CD4-positive, alpha-beta memory T cell (primary cell): ENCODE measurements at places on chromosomes 1 and 21. TPM values are rescaled to one million over a fixed set of nuclear protein-coding genes. Genes with fewer than 3 reads are reported as not detected.

The CD1B gene
- total RNA-seq = not detected

The HEYL gene
- 0.12 TPM for total RNA-seq

The RSPH1 gene
- not detected for total RNA-seq

The UBL4B gene
- total RNA-seq = not detected

The SPRR2G gene
- total RNA-seq = not detected

The AMY1A gene
- total RNA-seq = not detected

The LCE3D gene
- total RNA-seq = not detected

The LCE2D gene
- not detected for total RNA-seq

The ANKRD65 gene
- total RNA-seq = not detected

The CSF3R gene
- 0.61 TPM for total RNA-seq
